ENCODE measurements at places on chromosomes 11 and 22.
A peak's percentile ranks its signal among the peaks of the same experiment; 100 is the strongest.

GRCh38 chr11:108394744-108395284, 72.5 kb downstream of the C11orf65 start:
- DNase-seq = no peak

GRCh38 chr11:27468209-27468994, 4.2 kb downstream of the LGR4 start:
- peak; percentile 69 for DNase-seq

DNA sequence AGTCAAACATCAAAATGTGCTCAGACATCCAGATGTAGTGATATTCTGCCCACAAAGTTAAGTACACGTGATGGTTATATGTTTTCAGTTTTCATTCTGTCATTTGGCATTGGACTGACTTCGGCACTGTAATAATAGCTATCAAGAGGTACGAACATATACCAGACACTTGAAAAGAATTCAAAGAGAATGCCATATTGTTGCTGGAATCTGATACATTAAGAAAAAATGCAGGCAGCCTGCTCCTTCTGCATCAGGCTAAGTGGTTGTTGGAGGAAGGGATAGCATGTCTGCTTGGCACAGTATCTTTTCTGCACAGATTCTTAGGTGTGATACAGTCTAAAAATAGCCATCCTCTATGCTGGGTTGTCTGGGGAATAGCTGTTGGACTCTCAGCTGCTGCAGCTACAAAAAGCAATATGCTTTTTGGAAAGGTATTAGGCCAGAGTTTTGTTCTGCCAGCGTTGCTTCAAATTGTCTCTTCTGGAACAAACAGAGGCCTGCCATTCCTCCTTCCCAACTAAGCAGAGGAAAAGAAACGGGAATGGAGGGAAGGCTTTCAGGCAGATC, 892.6 kb downstream of the TBC1D22A start:
- DNase-seq = no peak

GRCh38 chr11:117597071-117597470, 199.9 kb downstream of the DSCAML1 start:
- DNase-seq = peak; percentile 8

DNA sequence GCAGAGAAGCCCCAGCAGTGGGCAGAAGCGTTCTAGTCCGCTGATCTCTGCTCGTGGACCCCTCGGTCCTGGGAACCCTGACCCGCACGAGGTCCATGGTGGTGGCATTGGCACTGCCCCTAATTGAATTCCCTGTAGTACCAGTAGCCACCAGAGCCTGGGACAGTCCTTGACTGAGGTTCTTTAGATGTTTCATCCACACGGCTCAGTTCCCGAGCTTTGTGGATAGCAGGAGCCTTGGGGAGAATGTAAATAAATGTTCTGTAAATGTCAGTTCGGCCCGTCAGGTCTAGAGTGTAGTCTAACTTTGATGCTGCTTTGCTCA, 39.4 kb upstream of the SEPTIN5 start:
- no peak for DNase-seq

DNA sequence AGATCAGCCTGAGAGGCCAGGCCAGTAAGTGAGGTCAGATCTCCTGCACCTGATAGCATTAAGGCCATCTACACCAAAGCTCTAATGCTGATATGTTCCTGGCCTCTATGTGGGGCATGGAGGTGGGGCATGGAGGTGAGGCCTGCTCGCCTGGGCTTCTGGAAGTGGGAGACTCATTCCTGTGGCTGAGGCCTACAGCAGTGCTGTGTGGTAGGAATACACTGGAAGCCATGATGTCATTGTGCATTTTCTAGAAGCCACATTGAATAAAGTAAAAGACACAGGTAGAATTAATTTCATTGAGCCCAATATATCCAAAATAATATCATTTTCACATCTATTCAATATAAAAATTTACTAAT, 2.7 kb downstream of the PNPLA3 start:
- DNase-seq = no peak

GRCh38 chr22:50329236-50329635, 2.4 kb upstream of the DENND6B start:
- no peak for DNase-seq

DNA sequence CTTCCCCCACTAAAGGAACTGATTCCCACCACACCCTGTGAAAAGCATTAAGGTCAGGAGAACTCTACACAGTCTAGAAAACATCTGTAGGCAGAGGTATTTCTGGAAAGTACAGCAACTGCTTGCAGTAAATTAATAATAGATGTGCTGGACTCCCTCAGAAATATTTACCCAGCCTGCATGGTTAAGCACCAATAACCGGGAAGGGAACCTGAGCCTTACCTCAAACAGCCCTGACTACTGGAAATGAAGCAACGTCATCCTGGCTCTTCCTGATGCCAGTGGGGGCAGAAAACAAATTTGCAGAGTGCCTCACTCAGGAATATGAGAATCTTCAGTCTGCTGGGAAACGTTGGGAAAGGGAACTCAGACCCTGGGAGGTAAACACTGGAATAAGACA, 318.1 kb downstream of the TENM4 start:
- no peak for DNase-seq

DNA sequence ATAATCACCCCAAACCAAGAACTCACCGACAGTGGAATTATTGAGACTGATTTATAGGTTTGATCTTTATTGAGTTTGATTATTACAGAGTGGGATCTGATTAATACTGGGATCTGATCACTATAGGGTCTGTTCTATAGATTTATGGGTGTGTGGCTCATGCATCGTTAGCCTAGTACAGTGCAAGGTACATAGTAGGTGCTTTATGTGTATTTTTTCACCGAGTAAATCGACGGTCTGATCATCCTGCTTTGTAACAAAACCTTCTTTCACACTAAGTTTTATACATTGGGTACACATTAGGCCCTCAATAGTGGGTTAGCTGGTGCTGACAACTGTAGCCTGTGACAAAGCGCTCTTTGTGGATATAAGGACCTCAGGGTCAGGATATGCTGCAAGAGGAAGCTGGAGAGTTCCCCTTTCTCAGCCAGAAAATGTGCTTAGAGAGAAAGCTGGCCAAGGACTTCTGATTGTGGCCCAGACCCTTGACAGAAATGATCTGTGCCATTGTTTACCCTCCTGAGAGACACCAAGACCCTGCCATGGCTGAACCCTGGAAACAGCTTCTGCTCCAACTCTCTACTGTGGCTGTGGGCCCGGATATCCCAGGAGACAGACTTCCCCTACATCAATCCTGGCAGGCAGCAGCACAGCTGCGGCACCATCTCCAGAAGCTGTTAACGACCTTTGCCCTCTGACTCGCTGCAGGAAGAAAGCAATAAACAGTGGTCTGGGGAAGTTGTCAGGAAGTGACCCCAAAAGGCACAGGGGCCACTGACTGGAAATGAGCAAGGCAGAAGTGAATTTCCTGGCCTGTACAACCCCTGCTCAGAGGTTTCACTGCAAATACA, 16.1 kb upstream of the TPP1 start:
- no peak for DNase-seq

- DNase-seq = no peak
Observed at GRCh38 chr22:24140357-24140756, 40.9 kb upstream of the SUSD2 start.

DNA sequence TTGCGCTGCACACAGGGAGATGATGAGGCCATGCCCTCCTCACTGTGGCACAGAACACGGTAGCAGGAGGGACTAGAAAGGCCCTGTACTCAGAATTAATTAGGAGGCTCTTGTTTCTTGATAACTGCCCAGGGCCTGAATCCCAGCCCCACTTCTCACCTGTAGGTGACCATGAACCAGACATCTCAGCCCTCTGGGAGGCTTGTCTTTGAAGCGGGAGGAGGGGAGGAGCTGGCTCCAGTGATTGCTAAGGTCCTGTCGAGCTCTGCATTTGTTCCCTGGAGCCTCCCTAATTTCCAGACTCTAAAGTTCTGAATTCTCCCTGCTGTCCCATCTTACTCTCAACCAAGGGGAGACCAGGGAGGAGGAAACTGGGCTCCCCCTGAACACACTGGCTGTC, 19.8 kb upstream of the OAF start:
- DNase-seq = no peak

DNA sequence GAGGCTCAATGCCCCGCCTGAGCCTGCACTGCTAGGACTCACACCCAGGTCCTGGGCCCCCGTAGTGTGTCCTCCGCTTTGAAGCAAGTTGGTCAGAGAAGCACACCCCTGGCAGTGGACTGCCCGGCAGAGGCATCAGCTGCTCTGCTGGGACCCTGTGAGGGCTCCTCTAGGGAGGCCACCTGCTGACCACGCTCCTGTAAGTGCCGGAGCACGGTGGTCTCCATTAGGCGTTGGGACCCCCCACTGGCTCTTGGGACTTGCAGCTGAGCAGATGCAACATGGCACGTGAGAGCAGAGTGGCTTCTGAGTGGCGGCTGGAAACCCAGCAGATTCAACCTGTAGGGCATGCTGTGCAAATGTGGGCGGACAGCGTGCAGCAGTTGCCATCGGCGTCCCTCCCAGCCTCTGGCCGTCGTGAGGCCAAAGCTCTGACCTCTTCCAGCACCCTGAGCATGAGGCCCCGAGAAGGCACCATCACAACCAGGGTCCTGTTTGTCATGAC, 16.9 kb downstream of the MRGPRG start:
- DNase-seq = no peak

GRCh38 chr11:5203366-5203765, 2.9 kb upstream of the OR51V1 start:
- DNase-seq = no peak

DNA sequence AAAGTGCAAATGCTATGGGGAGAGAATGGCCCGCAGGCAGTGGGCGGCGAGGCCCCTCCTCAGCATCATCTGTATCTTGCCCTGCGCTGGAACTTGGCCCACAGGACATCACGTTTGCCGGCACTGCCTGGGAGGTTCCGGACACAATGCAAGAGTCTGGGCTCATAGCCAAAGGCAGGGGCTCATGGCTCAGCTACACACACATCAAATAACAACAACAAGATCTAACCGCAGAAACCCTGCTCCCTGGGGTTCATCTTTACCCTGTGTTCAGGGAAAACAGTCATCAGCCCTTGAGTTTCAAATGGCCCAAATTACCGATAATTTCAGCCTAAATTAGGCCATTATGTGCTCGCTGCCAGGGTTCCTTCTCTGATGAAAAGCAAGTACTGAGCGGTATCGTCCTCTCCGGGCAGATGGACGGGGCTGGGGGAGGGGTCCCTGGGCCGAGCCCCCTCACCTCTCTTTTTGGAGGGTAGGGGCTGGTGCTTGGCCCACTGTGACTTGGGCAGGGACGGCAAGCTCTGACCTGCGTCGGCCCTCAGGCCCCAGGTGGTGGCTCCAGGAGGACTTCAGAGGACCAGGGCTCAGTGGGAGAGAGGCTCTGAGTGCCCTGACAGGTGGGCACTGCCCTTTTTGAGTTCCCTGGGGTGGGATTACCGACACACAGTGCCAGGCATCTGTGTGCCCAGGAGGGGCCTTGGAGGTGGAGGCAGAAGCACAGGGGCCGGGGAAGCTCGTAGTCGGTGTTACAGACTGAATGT, 25.0 kb upstream of the GAL start:
- peak; percentile 91 for DNase-seq

GRCh38 chr22:46737105-46737975, 712 bp downstream of the CERK start:
- no peak for DNase-seq

DNA sequence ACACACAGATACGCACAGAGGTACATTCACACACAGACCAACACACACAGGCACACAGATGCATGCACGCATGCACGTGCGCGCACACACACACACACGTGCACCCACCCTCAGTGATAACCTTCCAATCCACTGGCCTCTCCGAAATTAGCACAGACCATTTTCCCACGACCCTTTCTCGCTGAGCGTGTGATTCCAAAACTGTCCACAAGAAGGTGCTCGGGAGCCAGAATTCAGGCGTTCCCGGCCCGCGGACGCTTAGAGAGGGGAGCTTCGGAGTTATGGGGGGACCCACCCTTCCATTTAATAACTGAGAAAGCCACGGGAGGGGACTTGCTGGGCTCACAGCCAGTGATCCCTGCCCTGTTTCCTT, 33.8 kb upstream of the SLC35C1 start:
- DNase-seq = peak; percentile 15

- no peak for DNase-seq
Observed at GRCh38 chr11:125535585-125535984, 33.7 kb upstream of the EI24 start.

DNA sequence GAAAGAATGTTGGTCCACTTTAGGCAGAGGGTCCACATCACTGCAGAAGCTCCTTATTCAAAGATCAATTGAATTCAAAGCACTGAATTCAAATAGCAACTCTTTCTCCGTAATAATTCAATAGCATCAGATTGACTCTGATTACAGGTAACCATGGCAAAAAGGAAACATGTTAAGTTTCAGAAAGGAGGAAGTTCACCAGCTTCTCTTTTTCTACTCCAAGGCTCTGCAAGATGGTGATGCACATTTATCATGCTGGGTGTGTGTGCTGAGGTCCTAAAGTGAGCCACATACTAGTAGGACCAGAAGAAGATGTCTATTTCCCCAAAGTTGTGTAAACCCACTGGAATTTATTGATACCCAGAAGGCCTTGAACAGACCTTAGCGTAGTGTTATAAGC, 18.0 kb upstream of the DRD2 start:
- DNase-seq = no peak

- DNase-seq = no peak
Observed at GRCh38 chr11:57474017-57474802, 13.9 kb downstream of the RTN4RL2 start.

DNA sequence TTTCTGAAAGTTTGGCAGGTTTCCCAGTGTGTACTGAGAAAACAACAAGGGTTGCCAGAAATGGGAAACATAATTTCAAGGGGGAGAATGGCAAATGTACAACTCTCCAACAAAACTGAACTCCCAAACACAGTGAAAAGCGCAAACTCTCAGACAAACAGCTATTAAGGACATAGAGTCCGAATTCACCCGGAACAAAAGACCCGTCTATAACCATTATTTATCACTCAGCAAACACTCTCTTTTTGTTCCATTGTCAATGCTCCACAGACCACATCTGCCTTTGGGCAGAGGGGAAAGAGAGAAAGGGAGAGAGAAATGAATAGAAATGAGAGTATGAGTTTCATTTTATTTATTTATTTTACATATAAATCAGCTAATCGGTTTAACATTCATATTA, 21.7 kb downstream of the KIRREL3 start:
- no peak for DNase-seq

- no peak for DNase-seq
Observed at GRCh38 chr11:134739136-134739535, 327.1 kb upstream of the B3GAT1 start.

All from fibroblast of skin of left quadriceps (primary cell).